ENCODE measurements at places on chromosomes 1 and 21.
A peak's percentile ranks its signal among the peaks of the same experiment; 100 is the strongest.

- DNase-seq, result no peak
These were observed 17.0 kb downstream of the PAPPA2 start for GRCh38 chr1:176479971-176480370.

DNA sequence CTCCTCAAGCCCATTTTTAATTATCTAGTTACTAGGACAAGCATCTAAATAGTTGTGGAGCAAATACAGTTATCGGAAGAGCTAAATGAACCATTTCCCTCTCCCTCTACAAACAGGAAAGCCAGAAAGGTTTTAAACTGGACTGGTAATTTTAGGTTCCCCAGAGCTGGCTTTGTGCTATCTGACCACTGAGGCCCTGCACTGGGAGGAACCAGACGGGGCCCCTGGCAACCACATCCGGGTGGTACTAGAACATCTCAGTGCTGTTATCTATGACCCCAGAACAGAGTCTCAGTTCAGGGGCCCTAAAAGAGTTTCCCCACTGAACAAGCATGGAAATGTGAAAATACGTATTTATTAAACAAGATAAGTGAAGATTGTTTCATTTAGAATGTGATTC lies 7.7 kb upstream of the RSPH1 start:
- no peak for DNase-seq

DNA sequence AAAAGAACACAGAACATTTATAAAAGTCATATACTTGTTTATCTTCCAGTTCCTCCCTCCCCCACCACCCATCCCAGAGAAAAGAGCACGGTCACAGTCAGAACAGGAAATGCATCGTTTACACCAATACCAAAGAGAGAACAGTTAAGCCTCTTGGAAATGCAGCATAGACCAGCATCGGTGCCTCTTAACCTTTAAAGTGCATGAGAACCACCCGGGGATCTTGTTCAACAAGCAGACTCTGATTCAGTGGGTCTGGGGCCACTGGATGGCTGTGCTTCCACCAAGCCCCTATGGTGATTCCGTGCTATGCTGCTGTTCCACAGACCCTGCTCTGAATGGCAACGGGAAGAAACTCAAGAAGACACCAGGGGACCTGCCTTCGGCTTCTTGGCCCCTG lies 19.2 kb downstream of the FAM89A start:
- no peak for DNase-seq

- peak; percentile 53 for DNase-seq
These were observed 717 bp upstream of the BATF3 start for GRCh38 chr1:212700223-212700891.

- no peak for DNase-seq
These were observed 197.8 kb downstream of the PBX1 start for GRCh38 chr1:164756741-164757140.

- no peak for DNase-seq
These were observed 6.6 kb downstream of the HEYL start for GRCh38 chr1:39632682-39633417.

DNA sequence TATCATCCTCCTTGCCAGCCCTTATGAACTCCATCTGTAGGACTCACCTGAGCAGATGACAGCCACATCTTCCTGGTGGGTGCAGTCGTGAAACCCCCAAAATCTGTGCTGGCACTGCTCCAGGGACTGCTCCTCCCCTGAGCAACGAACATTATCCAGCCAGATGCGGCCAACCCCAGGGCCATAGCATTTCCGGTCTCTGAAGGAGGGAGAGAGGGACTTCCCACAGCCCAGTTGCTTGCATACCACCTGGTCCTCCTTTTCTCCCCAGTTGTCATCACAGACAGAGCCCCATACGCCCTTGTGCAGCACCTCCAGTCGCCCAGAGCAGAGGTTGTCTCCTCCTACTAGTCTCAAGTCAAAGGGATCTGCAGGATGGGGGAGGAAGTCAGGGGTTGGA lies 8.5 kb downstream of the CD5L start:
- DNase-seq, result no peak

GRCh38 chr1:77316966-77317365 lies 35.1 kb downstream of the AK5 start:
- no peak for DNase-seq

GRCh38 chr1:181318858-181319235 lies 164.5 kb upstream of the CACNA1E start:
- no peak for DNase-seq

DNA sequence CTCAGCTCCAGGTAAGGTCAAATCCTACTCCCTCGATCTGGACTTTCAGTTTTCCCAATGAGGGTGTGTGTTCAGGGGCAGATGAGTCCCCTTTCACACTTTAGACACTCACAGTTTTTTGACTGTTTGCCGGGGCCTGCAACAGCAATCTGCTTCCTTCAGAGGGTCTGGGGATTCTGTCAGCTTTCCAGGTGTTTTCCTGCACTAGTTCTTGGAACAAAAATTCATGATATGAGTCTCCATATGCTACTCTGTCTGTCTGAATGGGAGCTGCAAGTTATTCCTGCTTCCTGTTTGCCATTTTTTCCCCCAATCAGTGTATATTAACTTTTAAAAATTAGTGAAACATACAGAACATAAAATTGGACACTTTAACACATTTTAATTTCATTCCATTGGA lies 24.3 kb downstream of the CYP4B1 start:
- no peak for DNase-seq

- DNase-seq, result no peak
These were observed 396 bp downstream of the ELAVL4 start for GRCh38 chr1:50109116-50109515.

DNA sequence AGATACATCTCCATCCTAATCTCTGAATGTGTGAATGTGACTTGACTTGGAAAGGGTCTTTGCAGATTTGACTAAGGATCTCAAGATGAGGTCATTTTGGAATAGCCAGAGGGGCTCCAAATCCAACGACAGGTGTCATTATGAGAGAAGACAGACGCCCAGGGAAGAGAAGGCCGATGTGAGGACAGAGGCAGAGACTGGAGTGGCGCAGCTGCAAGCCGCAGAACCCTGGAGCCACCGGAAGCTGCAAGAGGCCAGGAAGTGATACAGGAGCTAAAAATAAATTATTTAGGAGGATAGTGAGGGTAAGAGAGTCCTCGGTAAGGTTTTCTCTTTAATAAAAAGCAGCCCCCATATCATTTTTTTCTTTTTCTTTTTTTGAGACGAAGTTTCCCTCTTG lies 9.7 kb upstream of the AADACL4 start:
- DNase-seq, result no peak

- no peak for DNase-seq
These were observed 22.7 kb upstream of the EYA3 start for GRCh38 chr1:28111157-28111556.

GRCh38 chr1:163471779-163472650 lies 150.3 kb downstream of the NUF2 start:
- DNase-seq, result no peak

DNA sequence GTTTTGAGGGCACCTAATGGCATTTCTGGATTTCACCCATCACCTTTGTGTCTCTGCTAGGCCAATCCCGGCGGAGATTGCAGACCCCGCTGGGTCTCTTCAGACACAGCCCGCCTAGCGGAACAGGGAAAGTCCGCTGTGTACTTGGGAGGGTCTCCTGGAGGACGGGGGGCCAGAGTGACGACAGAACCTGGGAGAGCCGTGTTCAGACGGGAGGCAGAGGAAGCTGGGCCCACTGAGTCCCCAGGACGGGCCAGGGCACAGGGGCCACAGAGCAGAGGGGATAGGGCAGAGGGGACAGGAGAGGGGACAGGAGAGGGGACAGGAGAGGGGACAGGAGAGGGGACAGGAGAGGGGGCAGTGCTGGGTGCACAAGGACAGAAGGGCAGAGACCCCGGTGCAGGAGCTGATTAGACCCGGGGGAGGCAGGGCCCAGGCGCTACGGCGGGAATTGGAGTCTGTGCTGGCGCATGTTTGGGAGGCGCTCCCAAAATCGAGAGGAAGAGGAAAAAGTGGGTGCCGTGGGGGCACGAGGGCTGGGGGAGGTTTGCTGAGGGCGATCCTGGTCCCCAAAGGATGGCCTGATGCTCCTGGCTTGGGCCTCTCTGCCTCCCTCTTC lies 12.7 kb downstream of the TRPM2 start:
- no peak for DNase-seq

DNA sequence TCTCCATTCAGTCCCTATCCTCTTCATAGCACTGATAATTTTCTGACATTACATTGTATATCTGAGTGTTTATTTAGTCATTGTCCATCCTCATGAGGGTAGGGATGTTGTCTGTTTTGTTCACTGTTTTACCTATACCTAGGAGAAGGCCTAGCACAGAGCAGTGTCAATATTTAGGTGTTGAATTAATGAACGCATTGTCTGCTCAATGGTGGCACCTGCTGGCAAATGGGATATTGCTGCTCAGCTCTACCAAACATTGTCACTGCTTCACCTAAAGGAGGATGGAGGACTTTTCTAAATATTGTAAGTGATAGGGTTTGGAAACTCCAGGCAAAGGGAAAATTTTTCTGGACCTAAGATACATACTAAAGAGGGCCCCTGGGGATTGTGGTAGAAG lies 243.9 kb downstream of the RRAGC start:
- no peak for DNase-seq

- DNase-seq, result no peak
These were observed 30.2 kb downstream of the RAVER2 start for GRCh38 chr1:64775113-64775512.

DNA sequence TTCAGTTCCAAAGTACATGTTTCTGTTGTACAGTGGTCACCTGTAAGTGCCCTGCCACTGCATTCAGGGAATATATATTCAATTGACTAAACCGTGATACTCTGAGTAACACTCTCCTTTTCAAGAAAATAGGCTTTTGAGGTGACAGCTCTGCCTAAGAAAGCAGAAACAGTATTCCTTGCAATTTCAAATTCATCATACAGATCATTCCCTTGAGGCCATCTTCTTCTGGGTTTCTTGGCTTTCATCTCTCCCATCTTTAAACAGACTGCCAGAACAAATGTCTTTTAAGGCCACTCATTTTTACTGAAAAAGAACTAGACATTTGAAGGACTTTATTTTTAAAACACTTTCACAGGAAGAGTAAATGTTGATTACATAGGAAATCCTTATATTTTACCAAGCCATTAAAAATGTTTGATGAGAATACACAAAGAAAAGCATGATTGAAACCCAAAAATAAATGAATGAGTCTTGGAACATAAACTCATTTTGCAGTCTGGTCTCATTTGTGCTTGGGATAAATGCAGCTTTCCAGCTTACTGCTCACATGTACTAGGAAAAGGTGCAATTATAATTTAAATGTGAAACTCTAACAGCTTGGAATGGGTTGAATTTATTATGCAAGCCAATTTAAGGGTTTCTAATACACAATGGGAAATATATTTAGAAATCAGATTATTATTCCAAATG lies 34.7 kb downstream of the PLPPR5 start:
- DNase-seq, result no peak

DNA sequence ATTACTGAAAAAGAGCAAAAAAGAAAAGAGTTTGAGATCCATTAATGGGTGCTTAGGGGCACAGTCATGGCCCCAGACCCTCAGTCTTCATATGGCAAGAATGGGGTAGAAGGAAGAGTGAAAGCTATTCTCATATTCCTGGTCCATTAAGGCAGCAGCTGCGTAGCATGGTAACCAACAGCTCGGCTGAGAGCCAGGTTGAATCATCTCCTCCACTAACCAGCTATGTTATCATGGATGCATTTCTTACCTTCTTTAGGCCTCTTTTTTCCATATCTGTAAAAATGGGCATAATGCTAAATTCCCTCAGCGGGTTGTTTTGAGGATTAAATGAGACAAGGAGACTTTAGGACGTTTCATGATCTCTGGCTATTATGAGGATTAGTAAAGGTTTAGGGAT lies 15.0 kb upstream of the SARS1 start:
- no peak for DNase-seq

- no peak for DNase-seq
These were observed 2.9 kb downstream of the CYYR1 start for GRCh38 chr21:26570203-26570602.

DNA sequence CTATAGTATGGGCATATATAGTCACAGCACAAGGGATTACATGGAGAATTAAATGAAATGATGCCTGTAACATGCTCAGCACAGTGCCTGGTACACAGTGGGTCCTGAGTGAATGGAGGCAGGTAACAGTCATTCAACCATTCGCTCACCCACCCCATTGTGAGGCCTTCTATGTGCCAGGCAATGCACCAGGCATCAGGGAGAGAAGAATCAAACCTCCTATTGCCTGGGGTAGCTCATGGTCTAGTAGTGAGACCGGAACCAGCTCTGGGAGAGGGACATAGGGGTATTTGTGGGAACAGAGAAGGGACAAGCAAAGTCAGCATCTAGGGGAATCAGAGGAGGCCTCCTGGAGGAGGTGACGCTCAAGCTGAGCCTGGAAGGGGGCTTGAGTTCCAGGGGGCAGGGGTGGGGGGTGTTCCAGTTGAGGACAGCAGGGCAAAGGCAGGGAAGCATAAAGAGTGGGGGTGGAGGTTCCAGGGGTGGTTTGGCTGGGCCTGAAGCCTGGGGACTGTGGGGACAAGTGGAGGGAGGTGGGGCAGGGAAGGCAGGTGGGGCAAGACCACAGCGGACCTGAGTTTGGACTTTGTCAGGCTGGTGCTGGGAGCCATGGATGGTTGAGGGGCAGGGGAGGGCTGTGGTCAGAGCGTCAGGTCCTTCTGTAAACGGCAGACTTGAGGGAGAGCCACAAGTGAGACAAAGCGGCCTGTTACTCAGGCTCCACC lies 591.6 kb downstream of the PTPRU start:
- no peak for DNase-seq

DNA sequence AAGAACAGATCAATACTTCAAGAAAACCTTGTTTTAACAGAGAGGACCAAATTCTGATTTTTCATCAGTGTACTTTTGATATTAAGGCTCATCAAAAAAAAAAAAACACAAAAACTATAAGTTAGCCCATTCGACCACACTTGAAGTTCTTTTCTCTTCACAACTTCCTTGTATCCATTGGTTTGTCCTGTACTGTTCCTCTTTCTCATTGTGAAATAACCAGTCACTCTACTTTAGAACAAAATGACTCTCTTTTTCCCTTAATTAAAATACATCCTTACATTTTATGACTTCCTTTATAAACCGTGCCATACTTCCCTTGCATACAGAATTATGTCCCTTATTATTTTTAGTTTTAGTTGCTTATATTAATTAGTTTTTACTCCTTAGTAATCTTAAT lies 8.4 kb downstream of the QSOX1 start:
- DNase-seq, result no peak

GRCh38 chr1:48581270-48581669 lies 109.3 kb upstream of the SPATA6 start:
- DNase-seq, result no peak

DNA sequence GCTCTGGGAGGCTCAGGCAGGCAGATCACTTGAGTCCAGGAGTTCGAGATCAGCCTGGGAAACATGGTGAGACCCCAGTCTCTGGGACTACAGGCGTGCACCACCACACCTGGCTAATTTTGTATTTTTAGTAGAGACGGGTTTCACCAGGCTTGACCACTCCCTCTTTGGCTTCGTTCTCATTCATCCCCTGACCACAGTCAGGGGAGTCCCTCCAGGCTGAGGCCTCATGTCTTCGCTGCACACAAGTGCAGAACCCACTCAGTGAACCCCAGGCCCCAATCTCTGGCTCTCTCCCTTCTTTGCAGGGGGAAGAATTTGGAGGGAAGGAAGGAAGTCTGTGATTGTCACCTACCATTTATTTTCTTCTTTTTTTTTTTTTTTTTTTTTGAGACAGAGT lies 9.2 kb upstream of the RPS6KA1 start:
- DNase-seq, result no peak

Data from stimulated activated CD4-positive, alpha-beta T cell treated with anti-CD3 and anti-CD28 coated beads, TNF-alpha, amount 100 ng/mL, for 4 hours (primary cell).